ENCODE measurements at places on chromosomes 13 and 19.

GRCh38 chr13:106083620-106084350 lies 451.7 kb downstream of the EFNB2 start:
- DNase-seq = no peak

GRCh38 chr13:86185107-86185506 lies 385.9 kb upstream of the SLITRK6 start:
- no peak for DNase-seq

DNA sequence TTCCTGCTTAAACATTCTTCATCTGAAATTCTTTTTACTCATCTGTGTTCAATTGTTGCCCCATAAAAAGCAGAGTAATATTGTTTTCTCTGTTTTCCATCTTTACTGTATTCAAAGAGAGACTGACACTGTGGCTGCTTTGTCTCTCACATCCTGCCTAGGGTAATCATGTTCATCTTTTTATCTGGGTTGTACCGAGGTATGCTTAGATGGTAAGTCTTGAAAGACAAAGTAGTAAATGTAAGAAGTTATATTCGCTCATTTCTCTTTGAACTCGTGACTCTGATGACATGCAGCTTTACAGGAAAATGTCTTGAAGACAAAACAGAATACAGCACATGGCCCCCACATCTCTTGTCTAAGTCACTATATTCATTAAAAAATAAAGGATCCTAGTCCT lies 20.0 kb upstream of the CYSLTR2 start:
- DNase-seq = no peak

GRCh38 chr13:102817907-102818306 lies 19.0 kb downstream of the BIVM start:
- DNase-seq = no peak

- DNase-seq = no peak
These were observed 2.1 kb downstream of the ZNF709 start for GRCh38 chr19:12482509-12482886.

DNA sequence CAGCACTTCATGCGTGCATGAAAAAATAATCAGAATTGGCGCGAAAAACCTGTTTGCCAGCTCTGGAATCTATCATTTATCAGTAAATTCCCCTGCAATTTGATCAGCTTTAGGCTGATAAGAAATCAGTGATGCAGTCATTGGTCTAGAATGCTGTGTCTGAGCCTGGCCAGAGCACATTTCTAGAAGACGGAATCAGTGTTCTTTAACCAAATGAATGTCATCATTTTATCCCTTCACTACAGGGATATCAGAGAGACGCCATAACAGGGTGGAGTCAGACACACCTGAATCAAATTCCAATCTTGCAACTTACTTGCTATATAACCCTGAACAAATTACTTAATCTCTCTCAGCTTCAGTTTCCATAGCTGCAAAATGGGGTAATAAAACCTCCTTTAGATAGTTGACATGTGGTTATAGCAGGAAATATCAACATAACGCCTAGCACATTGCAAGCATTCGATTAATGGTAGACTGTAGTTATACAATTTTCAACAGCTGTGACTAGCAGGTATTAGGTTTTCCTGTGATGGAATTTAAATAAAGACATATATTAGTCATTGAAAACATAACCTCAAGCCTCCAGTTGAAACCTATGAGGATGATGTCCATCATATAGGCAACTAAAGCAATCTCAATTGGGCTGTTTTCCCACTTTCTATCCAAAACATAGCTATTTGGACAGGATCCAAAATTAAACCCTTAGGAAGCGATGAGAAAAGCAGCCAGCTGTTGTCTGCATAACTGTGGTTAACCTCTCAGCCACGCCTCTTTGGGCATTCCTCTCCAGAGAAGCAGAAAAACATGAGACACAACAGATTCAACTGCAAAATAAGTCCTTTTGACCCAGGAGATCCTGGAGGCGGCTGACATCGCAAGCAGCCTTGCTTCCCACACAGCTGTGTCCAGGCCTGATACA lies 51.6 kb upstream of the UBL3 start:
- DNase-seq = no peak

GRCh38 chr13:81602241-81602640 lies 1261.3 kb upstream of the SPRY2 start:
- DNase-seq = no peak

GRCh38 chr13:71213252-71213821 lies 653.7 kb downstream of the DACH1 start:
- no peak for DNase-seq

GRCh38 chr19:13705928-13706447 lies 58.3 kb upstream of the MRI1 start:
- DNase-seq = no peak

GRCh38 chr13:79767126-79767525 lies 286.2 kb downstream of the NDFIP2 start:
- no peak for DNase-seq

DNA sequence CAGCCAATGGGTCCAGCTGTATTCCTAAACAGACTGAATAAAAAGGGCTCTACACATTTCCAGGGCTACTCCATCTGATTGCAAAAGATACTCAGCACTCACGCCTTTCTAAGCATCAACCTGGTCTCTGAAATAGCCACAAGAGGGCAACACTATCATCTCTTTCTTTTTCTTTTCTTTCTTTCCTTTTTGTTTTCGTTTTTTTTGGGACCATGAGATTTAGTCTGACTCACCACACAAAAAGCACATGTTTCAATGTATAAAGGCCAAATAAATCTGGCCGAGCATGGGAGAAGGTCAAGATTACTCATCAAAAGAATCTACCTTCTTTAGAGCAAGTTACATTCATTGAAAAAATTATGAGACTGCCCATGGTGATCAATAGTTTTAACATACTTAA lies 805.6 kb upstream of the ARGLU1 start:
- no peak for DNase-seq

DNA sequence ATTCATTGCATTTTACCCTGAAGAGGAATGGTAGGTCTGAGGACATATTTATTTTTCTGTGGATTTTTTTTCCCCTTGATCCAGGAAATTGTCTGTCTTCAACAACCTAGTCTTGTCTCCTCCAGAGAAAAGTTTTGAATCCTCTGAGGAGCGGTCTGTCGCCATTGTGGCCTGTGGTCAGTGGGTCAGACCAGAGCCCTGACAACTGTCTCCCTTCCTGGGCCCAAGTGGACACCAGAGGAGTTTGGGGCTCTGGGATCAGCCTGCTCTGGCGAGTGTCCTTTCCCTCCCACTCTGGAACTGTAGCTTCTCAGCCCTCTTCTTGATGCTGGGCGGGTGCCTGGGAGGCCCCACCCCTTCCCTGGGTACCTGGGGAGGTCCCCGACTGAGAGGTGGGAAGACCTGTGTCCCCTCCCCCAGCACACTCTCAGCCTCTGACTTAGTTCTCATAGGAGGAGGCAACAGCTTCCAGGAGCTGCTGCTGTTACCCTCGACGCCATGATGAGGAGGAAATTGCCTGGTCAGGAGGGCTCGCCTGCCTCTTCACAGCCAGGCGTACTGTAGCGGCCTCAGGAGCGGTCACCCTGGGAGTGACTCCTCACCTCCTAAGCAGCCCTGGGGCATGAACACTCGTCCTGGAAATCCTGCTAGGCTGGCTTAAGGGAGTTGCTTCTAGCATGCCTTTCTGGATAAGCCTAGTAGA lies 110.3 kb downstream of the GGACT start:
- no peak for DNase-seq

DNA sequence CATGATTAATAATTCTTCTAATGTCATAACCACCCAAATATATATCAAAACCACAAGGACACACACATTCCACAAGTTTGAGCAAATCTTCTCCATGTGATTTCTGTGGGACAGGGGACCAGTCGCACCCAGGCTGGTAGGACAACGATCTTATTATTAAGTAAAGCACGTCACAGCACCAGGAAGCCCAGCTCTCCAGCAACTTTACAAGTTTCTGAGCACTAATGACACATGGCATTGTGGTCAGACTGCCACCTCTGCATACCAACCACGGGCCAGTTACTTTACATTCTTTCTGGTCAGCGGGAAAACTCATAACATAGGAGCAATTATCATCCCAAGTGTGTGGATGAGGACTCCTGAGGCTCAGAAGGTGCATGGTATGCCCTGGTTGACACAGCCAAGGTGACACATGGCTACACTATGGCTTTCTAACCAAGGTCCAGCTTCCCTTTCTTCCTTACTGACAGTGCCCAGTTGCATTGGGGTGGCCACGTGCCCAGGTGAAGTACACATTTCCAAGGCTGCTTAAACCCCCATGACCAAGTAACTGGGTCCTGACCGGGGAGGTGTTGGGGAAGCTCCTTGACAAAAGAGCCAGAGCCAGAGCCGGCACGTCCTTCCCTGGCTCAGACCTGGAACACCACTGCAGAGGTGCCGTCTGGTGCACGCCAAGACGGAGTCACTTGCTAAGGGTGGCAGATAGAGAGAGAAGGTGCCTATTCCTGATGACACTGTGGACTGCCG lies 27.4 kb downstream of the LATS2 start:
- DNase-seq = no peak

- no peak for DNase-seq
These were observed 88.8 kb downstream of the ING1 start for GRCh38 chr13:110802260-110802659.

GRCh38 chr19:861756-862580 lies 2.5 kb downstream of the CFD start:
- DNase-seq = no peak

DNA sequence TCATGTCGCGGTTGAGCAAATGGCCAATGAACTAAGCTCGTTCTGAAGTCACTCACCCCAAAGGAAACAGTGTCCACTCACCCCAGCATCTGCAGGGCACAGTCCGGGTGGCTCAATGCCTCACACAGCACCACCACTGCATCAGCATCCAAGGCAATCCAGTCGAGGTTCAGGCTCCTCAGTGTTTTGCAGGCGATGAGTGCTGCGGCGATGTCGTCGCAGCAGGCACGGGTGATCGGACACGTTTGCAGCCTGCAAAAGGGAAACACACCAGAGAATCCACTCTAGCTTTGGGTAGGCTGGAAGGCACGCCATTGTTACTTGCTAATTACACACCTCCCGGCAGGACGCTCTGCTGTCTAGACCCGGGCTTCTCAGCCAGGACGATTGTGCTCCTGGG lies 26.5 kb downstream of the NLRP9 start:
- DNase-seq = no peak

DNA sequence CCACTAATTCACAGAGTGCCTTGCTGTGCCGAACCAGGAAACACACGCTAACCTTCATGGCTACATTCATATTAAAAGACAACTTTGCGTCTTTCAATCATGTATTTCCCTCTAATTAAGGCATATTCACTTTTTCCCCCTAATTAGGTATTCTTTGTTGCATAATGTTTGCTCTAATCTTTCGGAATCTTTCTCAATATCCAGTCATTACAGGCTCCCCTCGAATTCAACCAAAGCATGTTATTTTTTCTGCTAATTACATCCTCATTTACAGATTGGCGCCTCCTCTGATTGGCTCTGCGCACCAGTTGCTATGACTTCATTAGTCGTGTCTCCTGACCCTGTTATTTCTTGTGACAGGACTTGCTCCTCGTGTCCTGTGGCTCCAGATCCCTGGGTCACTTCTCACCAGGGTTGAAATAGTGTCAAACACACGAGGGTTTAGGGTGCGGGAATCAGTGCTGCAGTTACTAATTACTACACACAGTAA lies 226.7 kb upstream of the TSHZ3 start:
- DNase-seq = no peak

DNA sequence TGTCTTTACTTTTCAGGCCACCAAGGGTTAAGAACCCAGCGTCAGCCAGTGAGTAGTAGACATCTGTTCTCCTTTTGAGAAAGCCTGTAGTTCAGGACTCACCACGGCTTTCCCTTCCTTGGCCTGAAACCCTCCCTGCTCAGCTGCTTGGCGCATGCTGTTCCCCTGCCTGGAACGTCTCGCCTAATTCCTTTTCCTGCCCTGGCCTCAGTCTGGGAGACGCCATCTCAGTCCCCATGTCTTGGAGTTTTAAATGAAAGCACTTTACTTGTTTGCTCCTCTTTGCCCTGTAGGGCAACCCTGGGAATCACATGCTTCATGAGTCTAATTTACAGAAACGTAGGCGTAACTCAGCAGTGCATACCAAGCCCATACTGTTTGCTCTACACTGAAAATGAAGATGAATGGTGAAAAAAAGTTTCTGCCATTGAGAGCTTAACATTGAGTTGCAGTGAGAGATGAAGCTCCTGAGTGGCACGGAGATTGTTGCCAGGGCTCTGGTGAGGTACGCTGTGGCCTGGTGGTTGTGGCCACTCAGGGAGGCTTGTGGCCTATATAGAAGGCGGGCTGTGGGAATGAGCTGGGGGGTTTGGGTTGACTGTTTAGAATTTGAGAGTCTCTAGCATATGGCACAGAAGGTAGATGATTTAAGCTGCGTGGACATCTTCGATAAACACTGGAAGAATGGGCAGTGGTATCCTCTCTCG lies 52.8 kb downstream of the GATAD2A start:
- DNase-seq = no peak

GRCh38 chr13:27782151-27782550 lies 10.1 kb upstream of the GSX1 start:
- no peak for DNase-seq

DNA sequence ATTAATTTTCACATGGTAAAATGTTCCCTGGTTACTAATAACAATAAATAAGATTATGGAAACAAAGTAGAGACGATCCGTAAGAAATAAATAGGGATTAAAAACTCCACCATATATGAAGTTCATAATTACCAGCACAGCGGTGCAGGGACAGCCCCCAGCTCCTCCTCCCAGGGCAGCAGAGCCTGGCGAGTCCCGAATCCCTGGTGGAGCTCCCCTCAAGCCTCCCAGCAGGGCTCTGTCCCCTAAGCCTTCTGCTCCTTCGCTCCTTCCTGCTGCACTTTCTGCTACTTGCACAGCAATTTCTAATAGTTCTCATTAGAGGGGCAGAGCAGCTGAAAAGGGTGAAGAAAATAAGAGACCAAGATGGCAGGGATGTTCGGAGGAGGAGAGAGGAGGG lies 43.6 kb downstream of the RASA3 start:
- DNase-seq = no peak

DNA sequence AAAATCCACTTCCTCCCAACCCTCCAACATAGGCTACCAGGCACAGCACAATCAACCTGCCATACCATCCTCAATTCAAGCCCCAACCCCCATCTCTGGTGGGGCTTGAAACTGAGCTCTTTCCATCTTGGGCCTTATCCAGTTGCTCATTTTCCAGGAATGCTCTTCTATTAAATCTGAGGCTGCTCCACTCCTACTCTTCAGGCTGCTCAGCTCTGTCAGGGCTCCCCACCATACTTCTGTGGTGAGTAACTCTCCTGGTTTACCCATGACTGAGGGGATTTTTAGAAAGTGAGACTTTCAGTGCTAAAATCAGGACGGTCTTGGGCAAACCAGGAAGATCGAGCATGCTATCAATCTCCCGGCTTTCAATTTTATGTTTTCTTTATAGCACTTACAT lies 512.8 kb downstream of the LMO7 start:
- DNase-seq = no peak

GRCh38 chr19:9796113-9796773 lies 22.6 kb downstream of the FBXL12 start:
- DNase-seq = peak; percentile 35

GRCh38 chr19:22472180-22472637 lies 50.1 kb upstream of the ZNF98 start:
- DNase-seq = no peak

DNA sequence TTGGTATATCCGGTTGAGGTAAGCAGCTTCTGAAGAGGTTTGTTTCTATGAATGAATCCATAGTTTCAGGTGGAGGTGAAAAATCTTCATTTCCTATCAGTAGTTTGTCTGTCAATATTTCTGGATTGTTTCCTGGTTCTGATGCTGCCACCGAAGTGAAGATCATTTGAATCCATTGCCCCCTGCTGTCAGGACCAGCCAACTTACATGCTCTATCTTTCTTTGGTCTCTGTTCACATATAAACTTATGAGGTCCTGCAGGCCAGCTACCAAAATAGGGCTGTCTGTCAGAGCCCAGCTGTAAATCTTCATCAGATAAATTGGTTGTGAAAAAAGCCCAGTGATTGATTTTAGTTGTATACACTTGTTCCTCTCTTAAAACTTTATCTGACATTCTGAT lies 15.2 kb upstream of the N4BP2L1 start:
- no peak for DNase-seq

Measured in D721Med (cell line).